Stimulated activated CD8-positive, alpha-beta memory T cell treated with anti-CD3 and anti-CD28 coated beads, Interleukin-4, amount 100 ng/mL, for 4 hours (primary cell): ENCODE measurements at places on chromosomes 7 and 10.

- no peak for DNase-seq
These were observed 82.7 kb downstream of the SLC37A3 start for GRCh38 chr7:140315498-140316164.

DNA sequence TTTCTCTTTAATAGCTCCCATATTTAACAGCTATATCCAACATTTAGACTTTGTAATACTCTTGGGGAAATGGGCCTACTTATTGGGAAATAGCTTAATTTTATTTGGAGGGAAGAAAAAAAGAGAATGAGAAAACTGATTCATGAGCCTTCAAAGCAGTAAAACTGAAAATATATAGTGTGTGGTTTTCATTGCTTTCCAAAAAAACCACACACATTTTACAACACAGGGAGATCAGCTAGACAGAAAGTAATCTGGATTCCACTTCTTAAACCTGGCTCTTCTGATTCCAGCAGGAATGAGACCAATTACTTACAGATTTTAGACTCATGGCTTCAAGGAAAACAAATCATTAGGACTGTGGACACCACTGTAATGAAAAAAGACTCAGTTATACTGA, 48.7 kb downstream of the CH25H start:
- no peak for DNase-seq

GRCh38 chr10:120386896-120387295, 70.1 kb upstream of the PLPP4 start:
- DNase-seq: no peak

GRCh38 chr10:120980279-120981255, 129.4 kb downstream of the WDR11 start:
- DNase-seq: no peak

DNA sequence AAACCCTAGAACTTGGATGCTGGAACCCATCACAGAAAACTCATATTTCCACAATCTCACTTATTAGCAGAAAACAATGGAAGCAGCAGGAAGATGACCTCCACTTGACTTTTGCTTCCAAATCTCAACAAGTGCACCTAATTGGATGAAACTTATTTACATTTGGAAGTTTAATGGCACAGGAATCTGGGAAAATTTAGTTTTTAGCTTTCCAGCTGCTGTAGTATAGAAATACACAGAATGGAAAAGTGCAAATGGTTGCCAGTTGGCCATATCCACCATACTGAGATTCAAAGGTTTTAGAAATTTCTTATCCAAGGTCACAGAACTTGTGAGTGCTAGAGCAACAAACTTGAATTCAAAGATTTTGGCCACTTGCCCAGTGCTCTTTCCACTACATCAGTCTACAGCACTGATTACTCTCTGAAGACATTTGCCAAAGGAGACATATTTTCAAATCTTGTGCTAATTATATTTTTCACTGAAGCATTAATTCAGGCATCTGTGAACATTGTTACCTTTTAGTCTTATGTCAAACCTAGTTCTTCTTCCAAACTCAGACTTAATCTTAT, 9.3 kb upstream of the AHR start:
- DNase-seq: no peak

GRCh38 chr10:110356628-110357245, 52.0 kb upstream of the SMNDC1 start:
- peak; percentile 27 for DNase-seq
